ENCODE measurements at places on chromosomes 6 and 20.

GRCh38 chr20:52869698-52870501, 102.3 kb upstream of the TSHZ2 start:
- no peak for DNase-seq

- no peak for DNase-seq
Observed at GRCh38 chr20:56989516-56989915, 276.9 kb downstream of the BMP7 start.

GRCh38 chr6:165774903-165775601, 112.0 kb upstream of the PDE10A start:
- DNase-seq = no peak

GRCh38 chr6:16635810-16636602, 125.3 kb downstream of the ATXN1 start:
- no peak for DNase-seq

DNA sequence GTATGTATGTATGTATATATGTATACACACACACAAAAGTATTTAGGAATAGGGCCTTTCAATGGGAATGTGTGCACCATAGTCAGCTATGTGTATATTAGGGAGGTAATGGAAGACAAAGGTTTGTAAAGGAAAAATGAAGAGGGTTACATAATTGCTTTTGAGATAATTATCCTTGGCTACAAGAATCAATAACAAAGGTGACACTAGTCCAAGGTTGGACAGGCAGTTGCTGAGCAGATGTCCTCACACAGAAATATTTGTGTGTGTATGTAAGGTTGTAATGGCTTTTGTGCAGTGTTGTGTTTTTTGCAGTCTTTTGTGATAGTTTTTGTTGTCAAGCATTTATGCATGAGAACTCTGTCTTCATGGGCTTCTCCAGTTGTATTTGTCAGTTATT, 157.9 kb upstream of the MARCKS start:
- no peak for DNase-seq

DNA sequence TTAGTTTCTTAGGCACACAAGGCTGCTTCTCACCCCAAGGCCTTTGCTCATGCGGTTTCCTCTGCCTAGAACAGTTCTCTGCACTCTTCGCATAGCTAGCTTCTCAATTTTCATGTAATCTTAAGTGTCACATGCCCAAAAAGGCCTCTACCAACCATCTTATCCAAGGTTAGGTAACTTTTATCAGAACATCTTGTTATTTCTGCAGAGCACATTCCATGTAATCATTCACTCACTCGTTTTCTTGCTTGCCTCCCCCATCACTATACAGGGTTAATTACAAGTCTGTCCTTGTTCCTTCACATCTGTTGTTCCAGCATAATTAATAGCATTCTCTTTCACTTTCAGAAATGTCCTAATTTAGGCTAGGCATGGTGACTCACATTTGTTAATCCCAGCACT, 53.8 kb downstream of the NCOA6 start:
- DNase-seq = no peak

DNA sequence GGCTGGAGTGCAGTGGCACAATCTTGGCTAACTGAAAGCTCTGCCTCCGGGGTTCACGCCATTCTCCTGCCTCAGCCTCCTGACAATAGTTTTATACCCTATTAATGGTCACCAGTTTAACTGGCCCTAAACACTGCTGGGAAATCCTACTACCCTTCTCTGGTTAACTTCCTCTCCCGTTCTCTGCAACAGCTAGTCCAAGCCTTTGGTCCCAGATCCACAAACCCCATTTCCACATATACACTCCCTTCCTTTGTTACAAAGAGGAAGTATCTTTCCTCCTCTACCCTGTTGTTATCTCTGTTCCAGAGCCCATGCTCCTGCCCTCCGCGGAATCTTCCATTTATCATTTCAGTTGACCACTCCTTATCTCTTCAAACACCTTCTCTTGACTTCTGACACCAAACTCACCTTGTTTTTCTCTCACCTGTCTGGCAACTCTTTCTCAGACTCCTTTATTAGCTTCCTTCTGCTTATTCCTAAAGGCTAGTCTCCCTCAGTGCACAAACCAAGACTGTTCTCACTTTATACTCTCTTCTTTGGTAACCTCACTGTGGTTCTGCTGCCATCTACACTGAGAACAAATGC, 25.0 kb upstream of the TBC1D22B start:
- DNase-seq = no peak

- DNase-seq = no peak
Observed at GRCh38 chr20:17657079-17657825, 24.8 kb downstream of the RRBP1 start.

DNA sequence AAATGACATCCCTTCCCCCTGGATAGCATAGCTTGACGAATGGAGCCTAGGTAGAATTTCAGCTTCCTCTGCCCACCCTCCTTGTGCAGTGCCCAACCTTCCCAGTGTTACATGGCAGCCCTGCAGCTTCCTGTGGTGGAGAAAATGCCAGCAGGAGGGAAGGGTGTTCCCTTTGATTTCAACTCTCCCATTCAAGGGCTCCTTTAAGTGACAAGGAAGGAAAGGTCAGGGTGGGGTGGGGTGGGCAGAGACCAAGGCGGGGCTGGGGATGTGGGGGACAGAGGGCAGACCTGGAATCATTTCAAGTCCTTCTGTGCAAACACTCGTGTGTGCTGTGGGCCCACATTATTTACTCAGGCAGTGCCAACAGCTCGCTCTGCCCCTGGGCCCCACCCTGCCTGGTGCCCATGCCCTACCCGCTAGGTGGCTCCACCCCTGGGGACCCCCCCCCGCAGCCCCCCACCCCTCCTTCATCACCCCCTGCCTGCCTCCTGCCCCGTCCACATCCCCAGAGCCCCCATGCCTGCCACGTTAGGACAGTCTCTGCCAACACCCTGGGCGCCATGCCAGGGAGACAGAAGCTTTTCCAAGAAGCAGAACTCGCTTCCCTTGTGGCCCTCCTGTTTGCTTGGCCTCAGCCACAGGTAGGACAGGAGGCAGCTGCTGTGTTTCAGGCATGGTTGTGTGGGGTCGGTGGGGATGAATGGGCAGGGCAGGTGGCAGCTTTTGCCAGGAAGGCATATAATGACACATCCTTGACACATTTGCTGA, 9.4 kb downstream of the SPDEF start:
- DNase-seq = no peak

DNA sequence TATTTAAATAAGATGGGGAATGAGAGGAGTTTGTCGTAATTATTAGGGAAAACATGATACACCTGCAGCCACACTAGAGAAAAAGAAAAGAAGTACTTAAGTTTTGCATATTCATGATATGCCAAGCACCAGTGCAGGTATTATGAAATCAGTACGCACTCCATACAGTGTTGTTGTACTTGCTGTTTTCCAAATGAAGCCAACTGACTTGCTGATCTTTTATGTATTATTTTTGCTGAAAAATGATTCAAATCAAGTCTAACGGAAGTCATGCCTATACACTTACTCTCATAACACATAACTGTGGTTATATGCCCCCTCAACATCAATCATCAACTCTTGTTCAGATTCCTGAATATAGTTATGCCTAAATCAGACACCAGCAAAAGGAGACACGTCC, 584.9 kb upstream of the EYS start:
- DNase-seq = no peak

DNA sequence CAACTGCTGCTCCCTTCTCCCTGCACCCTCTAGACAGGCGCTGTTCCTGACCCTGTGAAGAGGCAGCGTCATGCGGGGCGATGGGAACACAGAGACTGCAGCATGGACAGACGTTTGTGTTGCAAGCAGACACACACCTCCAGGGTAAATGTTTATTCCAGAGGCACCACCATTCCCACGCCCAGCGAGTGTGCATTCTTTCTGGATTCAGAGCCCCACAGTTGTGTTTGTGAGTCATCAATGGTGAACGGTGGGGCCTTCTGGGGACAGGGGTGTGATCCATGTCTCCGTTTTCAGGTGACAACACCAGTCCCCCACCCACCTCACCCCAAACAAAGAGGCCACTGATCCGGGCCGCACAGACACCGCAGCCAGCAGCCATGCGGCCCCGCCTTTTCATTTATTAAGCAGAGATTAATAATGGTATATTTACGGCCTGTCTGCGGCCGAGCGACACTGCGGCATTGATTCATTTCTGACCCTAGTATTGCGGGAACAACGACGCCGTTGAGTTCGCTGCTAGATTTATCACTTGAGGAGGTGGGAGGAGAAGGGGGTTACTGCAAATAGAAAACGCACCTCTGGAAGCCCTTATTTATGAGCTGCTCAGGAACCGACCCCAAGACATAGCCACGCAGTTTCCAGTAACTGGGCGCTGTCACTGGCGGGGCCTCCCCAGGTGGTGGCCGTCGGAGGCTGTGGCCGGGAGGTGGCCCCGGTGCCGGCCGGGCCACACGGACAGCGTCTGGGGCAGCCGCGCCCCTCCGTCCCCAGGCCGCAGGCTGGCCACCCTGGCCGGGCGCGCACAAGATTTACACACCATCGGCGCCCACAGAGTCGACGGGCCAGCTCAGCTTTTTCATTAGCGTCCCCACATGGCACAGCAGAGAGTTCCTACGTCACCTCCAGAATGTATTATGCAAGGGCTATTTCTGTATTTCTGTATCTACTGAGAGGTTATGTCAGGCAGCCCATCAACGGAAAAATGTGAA, 367.6 kb downstream of the THBS2 start:
- DNase-seq = no peak

DNA sequence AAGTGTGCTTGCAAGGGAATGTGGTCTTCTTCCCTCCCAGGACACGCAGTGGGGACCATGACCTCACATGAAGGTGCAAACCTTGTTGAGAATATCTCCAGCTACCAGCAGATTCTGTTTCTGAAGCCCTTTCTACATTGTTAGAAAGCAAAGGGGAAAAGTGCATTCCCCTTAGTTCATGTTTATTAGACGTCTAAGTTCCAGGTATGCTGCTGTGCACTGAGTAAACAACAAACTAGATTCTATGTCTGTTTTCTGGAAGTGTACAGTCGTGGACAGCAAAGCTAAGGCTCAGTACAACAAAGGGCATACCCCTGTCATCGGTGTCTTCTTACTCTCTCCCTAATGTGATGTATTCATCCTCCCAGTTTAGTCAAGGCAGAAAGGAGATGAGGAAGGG, 178.5 kb downstream of the KIF16B start:
- DNase-seq = no peak

DNA sequence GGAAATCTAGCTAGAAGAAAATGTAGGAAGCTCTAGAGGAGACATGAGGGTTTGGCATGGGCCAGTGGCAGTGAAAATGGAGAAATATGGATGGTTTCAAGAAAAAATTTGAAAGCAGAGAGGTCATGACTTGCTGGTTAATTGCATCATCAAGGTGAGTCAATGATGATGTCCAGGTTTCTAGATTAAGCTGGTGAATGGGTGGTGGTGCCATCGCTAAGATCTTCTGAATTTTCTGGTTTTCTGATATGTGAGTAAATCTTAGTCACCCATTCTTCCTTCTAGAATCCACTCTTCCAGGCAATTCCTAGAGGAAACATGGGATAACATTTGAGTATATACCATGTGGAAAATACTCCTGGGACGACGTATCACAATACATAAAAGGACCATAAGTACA, 25.0 kb downstream of the SH3BGRL2 start:
- DNase-seq = no peak

GRCh38 chr6:150659046-150659763, 59.5 kb downstream of the PLEKHG1 start:
- no peak for DNase-seq

DNA sequence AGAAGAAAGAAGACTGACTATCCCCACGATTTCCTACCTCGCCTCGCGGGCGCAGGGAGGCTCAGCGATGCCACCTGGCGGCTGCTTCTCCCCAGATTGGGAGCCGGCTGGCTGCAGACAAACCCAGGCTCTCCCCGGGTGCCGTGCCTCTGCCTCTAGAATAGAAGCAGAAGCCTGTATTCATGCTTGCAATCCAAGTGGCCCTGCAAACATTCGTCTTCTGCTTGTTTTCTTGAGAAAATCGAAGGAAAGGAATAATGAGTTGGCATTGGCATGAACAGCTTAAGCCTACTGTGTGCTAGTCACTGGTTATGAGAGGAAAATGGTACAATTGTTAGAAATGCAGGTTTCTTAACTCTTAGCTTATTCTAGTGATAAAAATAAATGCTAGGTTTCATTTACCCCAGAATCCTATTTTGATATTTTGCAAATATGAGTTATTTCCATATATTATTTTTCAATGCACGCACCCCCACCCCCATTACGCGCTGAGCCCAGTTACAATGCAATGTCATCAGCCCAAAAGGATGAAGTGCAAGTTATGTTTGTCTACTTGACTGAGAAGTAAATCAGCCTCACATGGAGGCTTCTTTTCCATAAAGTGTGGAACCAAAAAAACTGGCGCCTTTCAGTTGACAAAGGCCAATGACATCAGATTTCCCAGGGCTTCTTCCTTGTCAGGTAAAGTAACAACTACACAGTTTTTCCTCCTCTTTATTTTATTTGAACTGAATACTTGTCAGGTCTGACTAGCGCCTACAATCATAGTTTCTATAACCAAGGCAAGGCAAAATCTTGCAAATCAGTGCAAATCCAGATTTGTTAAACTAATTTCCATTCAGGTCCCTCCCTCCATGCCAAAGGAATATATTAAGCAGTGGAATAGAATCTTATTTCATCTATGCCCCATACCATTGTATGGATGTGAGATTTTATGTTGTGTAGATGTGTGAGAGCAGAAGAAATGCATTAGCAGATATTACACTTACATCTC, 3.9 kb upstream of the SOX4 start:
- peak; percentile 75 for DNase-seq

GRCh38 chr6:38176797-38177751, 357.5 kb downstream of the ZFAND3 start:
- DNase-seq = no peak

DNA sequence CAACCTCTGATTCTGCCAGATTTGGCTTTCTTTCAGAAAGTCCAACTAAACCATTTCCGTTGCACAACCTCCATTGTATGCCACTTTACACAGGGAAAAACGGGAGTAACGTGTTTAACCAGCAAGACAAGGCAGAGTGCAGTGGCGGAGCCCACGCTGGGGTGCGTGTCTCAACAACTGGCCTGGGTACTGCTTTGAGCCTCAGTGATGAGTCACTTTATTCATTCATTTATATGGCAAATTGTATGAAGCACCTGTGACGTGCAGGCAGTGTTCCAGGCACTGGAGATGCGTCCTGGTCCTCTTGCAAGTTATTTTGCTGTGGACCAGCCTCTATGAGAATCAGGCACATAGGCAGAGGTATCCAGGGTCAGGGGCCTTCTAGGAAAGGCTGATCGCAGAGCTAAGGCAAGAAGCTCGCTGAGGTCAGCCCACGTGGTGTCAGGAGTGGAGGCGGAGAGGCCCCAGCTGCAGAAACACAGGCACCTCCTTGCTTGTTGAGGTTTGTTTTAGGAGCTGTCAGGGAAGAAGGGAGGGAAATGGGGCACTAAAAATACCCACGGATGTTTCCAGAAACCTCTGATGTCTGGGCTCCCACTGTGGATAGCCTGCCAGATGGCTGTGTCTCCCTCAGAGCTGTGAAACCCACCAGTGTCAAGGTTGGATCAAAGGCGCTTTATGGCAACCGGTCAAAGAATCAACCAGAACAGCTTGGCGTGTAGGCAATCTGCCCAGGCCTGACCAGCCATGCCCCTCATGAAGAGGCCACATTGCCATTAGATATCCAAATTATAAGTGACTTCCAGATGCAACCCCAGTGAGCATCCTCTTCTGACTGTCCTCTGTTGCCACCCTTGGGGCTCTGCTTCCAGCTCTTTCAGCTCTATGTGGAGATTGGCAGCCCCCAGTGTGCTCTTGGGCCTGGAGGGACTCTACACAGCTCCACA, 157.2 kb downstream of the CD83 start:
- no peak for DNase-seq

GRCh38 chr6:31116661-31117385, 2.2 kb downstream of the PSORS1C1 start:
- no peak for DNase-seq

- no peak for DNase-seq
Observed at GRCh38 chr6:2871102-2871501, 29.4 kb upstream of the SERPINB1 start.

- no peak for DNase-seq
Observed at GRCh38 chr6:157521362-157522335, 140.7 kb downstream of the ZDHHC14 start.
